ENCODE measurements at places on chromosomes 13 and 19.

DNA sequence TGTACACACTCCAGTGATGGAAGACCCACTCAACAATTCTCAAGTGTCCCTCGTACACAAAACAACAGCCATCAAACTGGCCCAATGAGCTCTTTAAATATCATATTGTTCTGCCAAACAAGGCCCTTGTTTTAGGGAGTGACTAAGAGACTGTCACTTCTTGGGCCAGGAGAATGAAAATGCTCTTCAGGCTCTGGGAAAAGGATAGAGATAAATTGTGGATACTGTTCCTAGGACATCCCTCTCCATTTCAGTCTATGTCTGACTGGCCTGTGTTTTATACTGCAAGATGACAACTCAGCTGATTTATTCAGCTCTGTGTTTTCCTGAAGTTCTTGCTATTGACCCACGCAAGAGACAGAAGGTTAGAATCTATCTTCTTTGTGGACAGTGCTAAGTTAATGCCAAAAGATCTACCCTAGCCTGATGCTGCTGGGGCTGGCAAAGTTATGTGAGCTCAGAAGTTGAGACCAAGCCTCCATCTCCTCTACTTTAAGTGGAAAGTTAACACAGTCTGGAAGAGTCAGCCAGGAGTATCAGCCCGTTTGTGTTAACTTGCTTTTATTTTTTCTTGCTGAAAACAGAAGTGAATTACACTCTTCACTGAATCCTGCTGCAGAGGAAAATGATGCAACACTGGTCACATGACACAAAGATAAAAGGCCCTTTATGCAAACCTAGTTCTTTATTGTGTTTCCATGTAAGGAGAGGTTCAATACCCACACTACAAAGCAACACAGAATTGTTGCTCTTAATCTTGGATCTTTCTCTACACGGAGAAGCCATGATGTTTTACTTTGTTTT is 14.6 kb downstream of the FRY start:
- DNase-seq, result no peak

GRCh38 chr13:44249431-44249836 is 124.2 kb upstream of the SERP2 start:
- no peak for DNase-seq

DNA sequence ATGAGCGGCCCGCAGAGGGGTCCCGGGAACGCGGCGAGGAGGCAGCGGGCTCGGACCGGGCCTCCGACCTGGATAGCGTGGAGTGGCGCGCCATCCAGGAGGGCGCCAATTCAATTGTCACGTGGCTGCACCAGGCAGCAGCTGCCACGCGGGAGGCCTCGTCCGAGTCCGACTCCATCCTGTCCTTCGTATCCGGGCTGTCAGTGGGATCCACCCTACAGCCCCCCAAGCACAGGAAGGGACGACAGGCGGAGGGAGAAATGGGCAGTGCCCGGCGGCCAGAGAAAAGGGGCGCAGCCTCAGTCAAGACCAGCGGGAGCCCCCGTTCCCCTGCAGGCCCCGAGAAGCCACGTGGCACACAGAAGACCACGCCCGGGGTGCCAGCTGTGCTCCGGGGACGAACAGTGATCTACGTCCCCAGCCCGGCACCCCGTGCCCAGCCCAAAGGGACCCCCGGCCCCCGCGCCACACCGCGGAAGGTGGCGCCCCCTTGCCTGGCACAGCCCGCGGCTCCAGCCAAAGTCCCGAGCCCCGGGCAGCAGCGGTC is 10.7 kb downstream of the C19orf25 start:
- no peak for DNase-seq

GRCh38 chr19:31254611-31255010 is 94.6 kb downstream of the TSHZ3 start:
- DNase-seq, result no peak

- DNase-seq, result no peak
Observed at GRCh38 chr19:37983153-37983552, 76.1 kb downstream of the SIPA1L3 start.

GRCh38 chr13:33251131-33251661 is 34.4 kb downstream of the STARD13 start:
- DNase-seq, result no peak

- no peak for DNase-seq
Observed at GRCh38 chr19:18093439-18094161, 4.0 kb upstream of the MAST3 start.

DNA sequence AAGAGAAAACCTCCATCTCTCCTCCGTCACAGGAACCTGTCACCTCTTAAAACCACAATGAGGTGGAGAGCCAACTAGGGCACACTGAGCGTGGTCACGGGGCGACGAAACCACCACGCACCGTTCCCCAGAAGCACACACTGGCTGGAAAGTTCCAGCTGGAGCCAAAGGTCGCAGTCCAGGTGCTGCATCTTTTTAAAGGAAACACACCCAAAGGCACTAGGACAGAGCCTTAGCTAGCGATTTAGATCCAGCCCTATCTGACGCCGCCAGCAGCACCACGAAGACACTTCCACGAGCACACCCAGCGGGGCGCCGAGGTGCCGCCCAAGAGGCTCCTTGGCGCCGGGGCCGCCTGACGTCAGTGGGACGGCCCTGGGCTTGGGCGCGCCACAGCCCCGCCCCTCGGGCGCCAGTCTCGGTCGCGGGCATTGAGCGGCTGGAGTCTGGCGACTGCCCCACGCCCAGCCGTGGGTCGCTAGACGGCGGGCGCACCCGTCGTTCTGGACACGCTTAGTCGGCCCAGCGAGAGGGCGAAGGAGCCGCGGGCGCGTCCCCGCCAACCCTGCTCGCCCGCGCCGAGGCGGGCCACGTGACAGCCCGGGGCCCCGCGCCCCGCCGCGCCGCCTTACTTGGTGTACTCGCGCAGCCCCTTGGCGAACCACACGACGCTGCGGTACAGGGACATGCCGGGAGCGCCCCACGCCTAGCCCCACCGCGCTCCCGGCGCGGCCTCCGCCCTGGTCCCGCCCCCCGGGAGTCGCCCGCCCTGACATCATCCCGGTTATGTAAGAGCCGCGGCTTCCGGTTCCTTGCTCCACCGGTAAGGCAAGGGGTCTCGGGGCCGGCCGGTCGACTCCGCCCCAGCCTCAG is at the start of gene DHRS12:
DHRS12 (minus strand) TSS at position 742 of the 873 bp plus-strand sequence. CDS start 4,504 bp downstream, outside the sequence.
- DNase-seq, result peak; percentile 87

DNA sequence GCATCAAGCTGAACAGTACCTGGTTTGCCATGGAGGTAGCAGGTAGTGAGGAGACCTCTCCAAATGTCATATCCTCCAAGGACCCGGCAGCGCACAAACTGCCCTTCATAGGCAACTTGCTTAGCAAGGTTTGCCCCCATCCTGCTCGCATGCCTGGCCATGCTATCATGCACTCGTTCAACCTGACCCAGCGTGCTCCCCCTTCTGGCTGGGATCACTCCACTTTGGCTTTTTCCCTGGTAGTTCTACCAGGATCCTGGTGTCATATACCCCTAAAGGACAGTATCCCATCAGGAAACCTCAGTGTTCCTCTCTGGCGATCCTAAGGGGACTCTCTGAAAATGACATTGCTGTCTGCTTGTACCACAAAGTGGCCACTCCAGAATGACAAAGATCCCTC is 38.6 kb upstream of the ZNF30 start:
- DNase-seq, result no peak

DNA sequence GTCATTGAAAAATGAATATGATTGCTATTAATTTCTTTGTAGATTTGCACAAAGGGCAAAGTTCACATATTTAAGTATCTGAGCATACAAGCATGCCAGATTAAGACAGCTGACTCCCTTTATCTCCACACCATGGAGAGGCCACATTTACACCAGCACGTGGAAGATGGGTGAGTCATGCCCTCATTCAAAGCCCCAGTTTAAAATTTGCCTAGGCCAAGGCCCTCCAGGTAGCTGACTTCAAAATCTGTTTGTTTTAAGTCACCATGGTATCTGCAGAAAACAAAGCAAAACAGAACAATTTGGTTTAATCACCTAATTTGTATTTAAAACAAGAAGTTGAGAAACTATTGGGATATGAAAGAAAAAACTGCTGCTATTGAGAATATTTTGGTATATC is 109.2 kb downstream of the ESD start:
- DNase-seq, result no peak

GRCh38 chr19:53910170-53910518 is 1.1 kb downstream of the CACNG7 start:
- DNase-seq, result no peak

DNA sequence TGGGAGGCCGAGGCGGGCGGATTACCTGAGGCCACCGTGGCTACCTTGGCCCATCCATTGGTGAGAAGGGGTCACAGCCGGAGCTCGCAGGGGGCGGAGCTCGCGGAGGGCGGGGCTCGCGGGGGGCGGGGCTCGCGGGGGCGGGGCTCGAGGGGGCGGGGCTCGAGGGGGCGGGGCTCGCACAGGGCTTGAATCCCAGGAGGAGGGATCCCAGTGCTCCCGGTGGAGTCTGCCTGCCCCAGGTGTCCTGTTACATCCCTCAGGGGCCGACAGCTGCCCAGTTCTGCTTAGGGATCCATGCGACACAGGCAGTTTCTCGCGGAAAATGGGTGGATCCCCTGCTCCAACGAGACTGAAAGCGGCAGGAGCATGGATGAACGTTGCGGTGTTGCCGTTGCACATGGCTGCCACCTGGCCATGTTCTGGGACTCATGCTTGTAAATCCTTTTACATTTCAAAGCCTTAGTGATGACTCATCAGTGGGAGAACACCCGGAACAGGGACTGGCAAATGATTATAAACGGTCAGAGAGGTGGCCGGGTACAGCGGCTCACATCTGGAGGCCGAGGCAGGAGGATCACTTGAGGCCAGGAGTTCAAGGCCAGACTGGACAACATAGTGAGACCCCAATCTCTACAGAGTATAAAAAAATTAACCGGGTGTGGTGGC is 25.1 kb downstream of the TMPRSS9 start:
- DNase-seq, result no peak

DNA sequence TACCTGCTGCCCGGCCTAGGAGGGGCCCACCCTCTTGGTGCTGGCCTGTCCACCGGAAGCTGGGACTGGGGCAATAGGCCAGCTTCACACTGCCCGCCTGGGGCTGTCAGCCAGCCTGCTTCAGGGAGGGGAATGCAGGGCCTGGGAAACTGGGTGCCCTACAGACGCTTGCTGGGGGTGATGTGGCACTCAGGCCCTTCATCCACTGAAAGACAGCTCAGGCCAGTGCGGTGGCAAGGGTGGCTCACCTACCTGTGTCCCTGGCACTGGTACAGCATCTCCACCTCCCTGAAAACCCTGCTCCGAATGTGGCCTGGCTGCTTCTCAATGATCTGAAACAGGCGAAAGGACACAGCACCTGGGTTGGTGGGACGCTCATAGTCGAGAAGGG is 7.8 kb downstream of the MKNK2 start:
- no peak for DNase-seq

DNA sequence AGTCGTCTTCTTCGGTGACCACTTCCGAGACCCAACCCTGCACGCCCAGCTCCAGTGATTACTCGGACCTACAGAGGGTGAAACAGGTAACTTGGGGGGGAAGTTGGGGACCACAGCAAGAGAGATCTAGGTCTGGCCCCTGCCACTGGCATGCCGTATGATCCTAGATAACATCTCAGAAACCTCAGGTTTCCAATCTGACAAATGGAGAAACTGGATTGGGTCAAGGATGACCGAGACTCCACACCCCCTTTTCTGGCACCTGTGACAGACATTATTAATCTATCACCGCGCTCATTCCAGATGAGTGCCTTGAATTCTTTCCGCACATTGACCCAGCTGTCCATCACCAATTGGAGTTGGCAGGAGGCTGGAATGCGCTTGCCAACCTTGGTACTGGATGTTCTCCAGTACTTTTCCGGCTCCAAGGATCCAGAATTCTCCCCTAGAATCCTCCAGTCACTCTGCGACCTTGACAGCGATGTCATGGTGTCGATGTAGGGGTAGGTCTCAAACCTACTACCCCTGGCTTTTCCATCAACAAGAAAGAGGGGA is 17.4 kb downstream of the VASP start:
- no peak for DNase-seq

DNA sequence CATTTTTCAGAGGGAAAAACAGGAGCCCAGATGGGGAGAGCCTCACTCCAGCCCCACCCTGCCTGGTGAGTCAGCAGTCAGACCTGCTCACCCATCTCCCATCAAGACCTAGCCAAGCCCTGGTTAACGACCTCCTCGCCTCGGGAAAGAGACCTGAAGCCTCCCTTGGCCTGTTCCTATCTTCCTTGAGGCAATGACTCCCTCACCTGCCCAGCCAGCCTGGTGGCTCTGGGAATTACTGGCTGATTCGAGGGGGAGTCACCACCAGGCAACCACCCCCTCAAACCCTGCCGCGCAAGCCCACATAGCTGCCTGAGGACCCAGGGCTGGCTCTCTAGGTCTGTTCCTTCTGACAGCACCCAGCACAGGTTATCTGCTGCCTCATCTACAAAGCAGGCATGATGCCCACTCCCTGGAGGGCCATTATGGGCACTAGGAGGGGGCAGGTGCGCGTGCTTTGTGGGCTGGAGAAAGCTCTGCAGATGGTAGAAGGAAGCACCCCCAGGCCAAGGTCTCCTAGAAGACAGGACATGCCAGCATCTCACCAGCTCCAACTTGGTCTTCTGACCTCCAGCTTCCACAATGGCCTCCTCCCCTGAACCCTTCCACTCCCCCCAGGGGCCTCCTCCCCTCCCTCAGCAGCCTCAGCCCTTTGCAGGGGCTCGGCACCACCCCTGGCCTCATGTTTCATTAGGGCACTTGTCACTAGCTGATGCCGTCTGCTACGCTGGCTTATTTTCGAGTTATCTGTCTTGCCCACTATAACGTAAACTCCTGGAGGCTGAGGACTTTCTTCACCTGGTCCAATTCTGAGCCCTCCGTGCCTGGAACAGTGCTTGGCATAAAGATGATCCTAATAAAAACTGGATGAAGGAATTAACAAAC is 10.4 kb downstream of the DEDD2 start:
- no peak for DNase-seq

- no peak for DNase-seq
Observed at GRCh38 chr13:106617561-106617960, 49.6 kb upstream of the ARGLU1 start.

- no peak for DNase-seq
Observed at GRCh38 chr19:39623946-39624345, 21.6 kb downstream of the LGALS13 start.

GRCh38 chr13:101868585-101869469 is 416.4 kb downstream of the ITGBL1 start:
- DNase-seq, result no peak

GRCh38 chr13:91747186-91747585 is 348.8 kb downstream of the GPC5 start:
- DNase-seq, result no peak

DNA sequence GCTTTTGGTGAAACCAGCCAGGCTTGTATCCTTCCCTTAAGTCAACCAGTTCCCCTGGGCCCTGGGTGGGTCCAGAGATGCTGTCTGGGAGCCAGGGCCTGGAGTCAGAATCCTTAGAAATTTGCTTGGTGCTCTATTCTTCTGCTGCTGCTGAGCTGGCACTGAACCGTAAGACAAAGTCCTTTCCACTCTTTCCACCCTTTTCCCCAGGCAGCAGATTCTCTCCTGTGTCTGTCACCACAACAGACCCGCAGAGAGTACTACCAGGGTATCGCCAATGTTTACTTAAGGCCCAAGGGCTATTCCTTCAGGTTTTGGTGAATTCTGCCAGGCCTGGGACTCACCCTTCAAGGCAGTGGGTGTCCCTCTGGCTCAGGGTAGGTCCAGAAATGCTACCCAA is 12.2 kb downstream of the IFT88 start:
- no peak for DNase-seq

- no peak for DNase-seq
Observed at GRCh38 chr13:73865027-73865426, 269.2 kb downstream of the KLF12 start.

Data from effector memory CD8-positive, alpha-beta T cell (primary cell).